Activated CD4-positive, alpha-beta T cell treated with anti-CD3 and anti-CD28 coated beads, Interleukin-2, amount 50 U/mL, for 4 hours (primary cell): ENCODE measurements at places on chromosomes 16 and 17.

- DNase-seq: no peak
Measured at GRCh38 chr16:81158964-81159363, 62.8 kb upstream of the GCSH start.

GRCh38 chr16:3094289-3095027 lies 4.6 kb downstream of the ZSCAN10 start:
- DNase-seq: peak; percentile 48

- no peak for DNase-seq
Measured at GRCh38 chr17:38942696-38943334, 17.4 kb downstream of the LASP1NB start.

- DNase-seq: no peak
Measured at GRCh38 chr16:59854846-59855439, 1120.8 kb upstream of the GOT2 start.

DNA sequence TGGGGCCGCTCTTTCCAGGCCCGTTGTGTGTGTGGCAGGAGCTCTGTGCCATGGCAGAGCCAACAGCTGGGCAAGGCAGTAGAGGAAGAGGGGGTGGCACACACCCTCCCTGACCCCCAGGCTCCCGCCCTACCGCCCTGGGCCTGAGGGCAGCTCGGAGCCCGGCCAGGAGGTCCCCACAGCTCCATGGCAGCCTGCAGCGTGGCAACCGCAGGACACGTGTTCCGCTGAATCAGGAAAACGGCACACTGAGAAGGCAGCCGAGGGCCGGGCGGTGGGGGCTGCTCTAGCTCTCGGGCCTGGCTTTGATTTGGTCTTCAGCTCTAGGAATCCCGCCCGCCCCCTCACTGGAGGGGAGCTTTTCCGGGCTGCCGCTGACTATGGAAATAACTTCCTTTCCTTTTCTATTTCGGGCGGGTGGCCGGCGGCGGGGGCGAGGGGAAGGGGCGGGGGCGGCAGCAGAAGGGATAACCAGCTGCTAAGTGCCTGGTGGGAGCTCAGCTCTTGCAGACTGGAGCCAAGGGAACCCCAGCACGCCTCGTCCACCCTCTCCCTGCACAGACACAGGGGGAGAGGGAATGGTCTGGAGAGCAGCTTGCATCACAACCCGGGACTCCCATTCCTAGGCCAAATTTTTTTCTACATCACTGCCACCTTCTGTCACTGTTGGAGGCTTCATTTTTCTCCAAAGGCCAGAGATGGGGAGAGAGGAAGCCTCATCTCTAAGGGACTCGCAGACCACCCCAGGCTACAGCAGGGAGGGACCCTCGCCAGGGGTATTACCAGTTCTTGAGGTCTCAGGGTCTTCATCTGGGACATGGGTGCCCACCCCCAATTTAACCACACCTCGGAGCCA lies 24.8 kb upstream of the MRPS23 start:
- DNase-seq: peak; percentile 20

DNA sequence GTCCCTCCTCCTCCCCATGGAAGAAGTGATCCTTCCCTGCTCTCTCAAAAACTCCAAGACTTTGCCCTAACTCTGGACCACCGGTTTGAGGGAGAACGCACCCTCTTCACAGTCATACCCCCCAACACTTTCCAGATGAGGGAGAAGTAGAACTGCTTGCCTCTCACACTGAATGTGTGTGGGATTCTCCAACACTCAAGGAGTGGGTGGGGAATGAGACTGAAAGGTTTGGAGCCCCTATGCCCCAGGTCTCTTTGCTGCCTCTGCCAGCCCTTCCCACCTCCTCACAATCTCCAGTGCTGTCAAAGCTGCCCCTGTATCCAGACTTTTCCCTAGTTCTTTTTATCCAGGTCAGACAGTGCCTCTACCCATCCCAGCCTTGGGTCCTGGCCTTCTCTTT lies 11.4 kb downstream of the HOXB4 start:
- DNase-seq: no peak
